ENCODE measurements at places on chromosomes 5 and 9. TPM values are rescaled to one million over a fixed set of nuclear protein-coding genes. Genes with fewer than 3 reads are reported as not detected.

- H3K4me3 ChIP-seq = no peak overlapping the region
- no peaks in the 10 kb centered on the region for H3K36me3 ChIP-seq
- no peaks in the 10 kb centered on the region for H3K27me3 ChIP-seq
- peaks cover 10% of the 10 kb centered on the region for H3K4me1 ChIP-seq
- no peak overlapping the region for H3K27ac ChIP-seq
Measured at GRCh38 chr9:96509848-96510247, 59.9 kb downstream of the HABP4 start.

DNA sequence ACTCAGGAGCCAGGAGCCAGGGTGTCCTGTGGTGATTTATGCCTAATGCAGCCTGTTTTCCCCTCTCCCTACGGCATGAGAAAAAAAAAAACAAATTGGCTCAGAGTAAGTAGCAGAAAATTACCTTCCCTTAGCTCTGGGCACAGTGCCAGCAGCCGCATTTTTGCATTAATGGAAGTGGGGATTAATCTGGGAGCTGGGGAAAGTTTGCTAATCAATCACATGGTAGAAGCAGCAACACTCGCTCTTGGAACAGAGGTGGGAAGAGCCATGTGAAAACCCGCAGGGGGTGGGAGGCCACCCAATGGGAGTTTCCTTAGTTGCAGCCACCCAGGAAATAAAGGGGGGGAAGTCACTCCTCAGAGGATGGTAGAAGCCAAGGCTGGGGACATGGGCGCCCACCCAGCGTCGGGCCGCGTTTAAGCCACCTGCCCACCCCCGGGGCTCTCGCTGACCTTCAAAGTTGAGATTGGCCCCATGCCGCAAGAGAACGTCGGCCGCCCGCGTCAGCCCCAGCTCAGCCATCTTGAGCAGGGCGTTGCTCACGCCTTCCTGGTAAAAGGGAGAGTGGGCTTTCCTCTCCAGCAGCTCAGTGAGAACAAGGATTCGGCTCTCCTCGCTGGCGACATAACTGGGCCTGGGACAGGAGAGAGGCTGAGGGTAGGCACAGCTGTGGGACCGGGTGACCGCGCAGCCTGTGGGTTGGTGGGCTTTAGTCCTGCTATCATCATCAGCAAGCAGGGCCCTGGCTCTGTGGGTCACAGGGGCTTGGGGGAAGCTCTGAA is 1.7 kb downstream of the ASB6 start:
- no peak overlapping the region for H3K4me3 ChIP-seq
- no peaks in the 10 kb centered on the region for H3K27me3 ChIP-seq
- DNase-seq = no peak
- no peak overlapping the region for H3K27ac ChIP-seq
- H3K4me1 ChIP-seq = no peaks in the 10 kb centered on the region

GRCh38 chr9:109475526-109475925 is 22.6 kb downstream of the PTPN3 start:
- DNase-seq = no peak
- H3K4me1 ChIP-seq = peaks cover 5% of the 10 kb centered on the region
- no peak overlapping the region for H3K4me3 ChIP-seq
- H3K27me3 ChIP-seq = no peaks in the 10 kb centered on the region
- peak overlapping the region; percentile 31 for H3K27ac ChIP-seq

GRCh38 chr9:27743490-27743889 is 170.2 kb upstream of the C9orf72 start:
- no peak overlapping the region for H3K27ac ChIP-seq
- H3K36me3 ChIP-seq = no peaks in the 10 kb centered on the region

- no peak for DNase-seq
- H3K27ac ChIP-seq = no peak overlapping the region
- H3K4me3 ChIP-seq = no peak overlapping the region
- no peaks in the 10 kb centered on the region for H3K4me1 ChIP-seq
Measured at GRCh38 chr5:1448511-1449011, 3.3 kb upstream of the SLC6A3 start.

FAM151B gene
- 4.4 TPM for total RNA-seq

DNA sequence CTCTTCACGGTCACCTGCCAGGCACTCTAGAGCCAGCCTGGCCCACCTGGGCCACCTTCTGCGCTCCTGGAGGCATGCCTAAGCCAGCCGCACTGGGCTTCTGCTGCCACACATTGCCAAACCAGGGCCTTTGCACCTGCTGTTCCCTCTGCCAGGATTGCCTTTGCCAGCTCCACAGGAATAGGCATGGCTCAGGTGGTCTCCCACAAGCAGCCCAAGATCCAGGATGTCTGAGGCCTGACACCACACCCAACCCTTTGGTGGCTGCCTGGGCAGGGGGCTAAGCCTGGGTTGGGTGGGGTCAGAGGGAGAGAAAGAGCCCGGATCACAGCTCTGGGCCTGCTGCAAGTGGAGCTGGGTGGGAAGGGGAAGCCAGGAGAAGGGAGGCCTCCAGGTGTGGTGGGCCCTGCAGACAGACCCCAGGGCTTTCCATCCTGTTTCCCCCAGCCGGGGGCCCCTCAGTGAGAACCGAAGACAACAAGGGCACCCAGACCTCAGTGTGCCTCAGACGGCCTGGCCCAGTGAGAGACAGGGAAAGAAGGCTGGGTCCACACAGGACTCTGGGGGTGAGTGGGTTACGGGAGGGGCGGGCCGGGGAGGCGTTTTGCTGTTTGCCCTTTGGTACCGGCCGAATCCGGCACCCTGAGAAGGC is 672 bp upstream of the SUSD3 start:
- H3K4me1 ChIP-seq = no peaks in the 10 kb centered on the region
- H3K27ac ChIP-seq = peak overlapping the region; percentile 46
- H3K36me3 ChIP-seq = no peaks in the 10 kb centered on the region
- no peak for DNase-seq
- H3K4me3 ChIP-seq = no peak overlapping the region

- no peaks in the 10 kb centered on the region for H3K27me3 ChIP-seq
- no peaks in the 10 kb centered on the region for H3K36me3 ChIP-seq
- H3K27ac ChIP-seq = peak overlapping the region; percentile 45
- no peak overlapping the region for H3K4me3 ChIP-seq
Measured at GRCh38 chr5:57434227-57434640, 48.4 kb downstream of the ACTBL2 start.

PCDHGB4 gene
- 10.1 TPM for total RNA-seq

GRCh38 chr5:103522586-103522985 is 40.0 kb downstream of the NUDT12 start:
- no peaks in the 10 kb centered on the region for H3K27me3 ChIP-seq
- DNase-seq = no peak
- no peak overlapping the region for H3K4me3 ChIP-seq
- no peaks in the 10 kb centered on the region for H3K36me3 ChIP-seq

TEK gene
- total RNA-seq = 18.2 TPM

HAVCR1 gene
- 1.8 TPM for total RNA-seq

GRCh38 chr9:7844242-7844641 is 44.7 kb upstream of the DMAC1 start:
- no peak overlapping the region for H3K4me3 ChIP-seq
- no peak overlapping the region for H3K27ac ChIP-seq
- no peak for DNase-seq
- no peaks in the 10 kb centered on the region for H3K36me3 ChIP-seq
- H3K27me3 ChIP-seq = no peaks in the 10 kb centered on the region
- no peaks in the 10 kb centered on the region for H3K4me1 ChIP-seq

DNA sequence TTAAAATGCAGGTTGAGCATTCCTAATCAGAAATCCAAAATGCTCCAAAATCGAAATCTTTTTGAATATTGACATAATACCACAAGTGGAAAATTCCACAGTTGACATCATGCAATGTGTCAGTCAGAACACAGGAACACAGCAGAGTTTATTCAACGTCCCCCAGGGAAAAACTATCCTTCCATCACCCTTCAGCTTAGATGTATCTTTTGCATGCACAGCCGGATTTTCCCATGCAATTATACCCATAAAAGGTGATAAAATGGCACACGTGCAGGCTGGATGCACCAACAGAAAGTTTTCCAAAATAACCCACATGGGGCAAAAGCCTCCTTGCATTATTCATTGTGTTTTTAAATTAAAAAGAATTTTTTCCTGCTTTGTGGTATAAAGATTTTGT is 71.2 kb downstream of the RAB24 start:
- no peak overlapping the region for H3K27ac ChIP-seq
- no peak for DNase-seq
- no peaks in the 10 kb centered on the region for H3K36me3 ChIP-seq
- H3K4me1 ChIP-seq = peaks cover 2% of the 10 kb centered on the region
- no peak overlapping the region for H3K4me3 ChIP-seq

- H3K27ac ChIP-seq = peak overlapping the region; percentile 56
- H3K4me3 ChIP-seq = no peak overlapping the region
Measured at GRCh38 chr9:94619026-94619425, 20.3 kb downstream of the FBP1 start.

HMCN2 gene
- 7.8 TPM for total RNA-seq

EGFLAM gene
- 14.4 TPM for total RNA-seq

DNA sequence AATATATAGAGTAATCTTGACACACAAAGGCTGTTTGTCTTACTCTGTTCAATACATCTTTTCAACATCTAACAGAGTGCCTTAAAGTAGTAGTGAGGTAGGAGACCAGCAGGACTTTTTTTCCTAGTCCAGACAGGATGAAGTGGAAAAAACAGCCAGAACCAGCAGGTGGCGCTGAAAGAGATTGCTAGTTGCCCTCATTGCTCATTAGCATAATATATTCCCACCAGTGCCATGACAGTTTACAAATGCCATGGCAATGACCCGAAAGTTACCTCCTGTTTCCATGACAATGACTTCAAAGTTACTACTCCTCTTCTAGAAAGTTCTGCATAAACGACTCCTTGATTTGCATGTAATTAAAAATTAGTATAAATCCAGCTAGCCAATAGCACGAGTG is 387.4 kb downstream of the ACTL7B start:
- H3K36me3 ChIP-seq = no peaks in the 10 kb centered on the region
- H3K4me3 ChIP-seq = no peak overlapping the region
- no peaks in the 10 kb centered on the region for H3K27me3 ChIP-seq
- no peak for DNase-seq
- no peaks in the 10 kb centered on the region for H3K4me1 ChIP-seq
- H3K27ac ChIP-seq = no peak overlapping the region

DNA sequence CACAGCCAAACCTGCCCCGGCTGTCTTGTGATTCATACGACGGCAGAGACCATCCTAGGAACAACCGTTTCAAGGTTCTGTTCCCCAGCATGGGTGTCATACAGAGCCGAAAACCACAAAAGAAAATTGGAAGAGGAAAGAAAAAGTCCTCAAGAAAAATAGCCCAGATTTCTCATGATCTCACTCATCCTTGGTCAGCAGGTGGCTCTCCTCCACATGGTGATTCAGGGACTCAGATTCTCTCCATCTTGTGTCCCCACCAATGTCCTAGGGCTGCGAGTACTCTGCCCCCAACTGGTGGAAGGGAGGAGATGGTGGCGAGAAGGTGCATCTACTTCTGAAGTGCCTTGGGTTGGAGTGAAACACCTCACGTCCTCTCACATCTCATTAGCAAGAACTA is 25.6 kb downstream of the PDZD2 start:
- no peak overlapping the region for H3K4me3 ChIP-seq
- no peaks in the 10 kb centered on the region for H3K36me3 ChIP-seq
- H3K27me3 ChIP-seq = no peaks in the 10 kb centered on the region
- DNase-seq = no peak
- H3K4me1 ChIP-seq = no peaks in the 10 kb centered on the region
- no peak overlapping the region for H3K27ac ChIP-seq

DNA sequence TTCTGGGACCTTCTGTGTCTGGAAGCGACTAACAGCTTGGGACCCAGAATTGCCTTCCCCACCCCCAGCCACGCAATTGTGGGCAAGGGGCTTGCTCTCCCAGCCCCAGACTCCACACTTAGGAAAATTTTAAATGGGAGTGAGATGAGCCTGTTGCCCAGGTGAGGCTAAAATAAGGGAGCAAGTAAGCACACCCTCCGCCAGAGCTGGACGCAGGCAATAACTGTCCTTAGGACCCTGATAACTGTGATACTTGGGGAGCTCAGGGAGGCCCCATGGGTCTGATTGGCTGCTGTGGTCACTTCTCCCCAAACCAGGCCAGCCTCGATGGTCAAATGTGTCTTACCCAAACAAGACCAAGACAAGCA is 13.3 kb downstream of the ABO start:
- DNase-seq = no peak
- no peak overlapping the region for H3K4me3 ChIP-seq
- no peaks in the 10 kb centered on the region for H3K27me3 ChIP-seq
- H3K27ac ChIP-seq = no peak overlapping the region
- no peaks in the 10 kb centered on the region for H3K36me3 ChIP-seq

DNA sequence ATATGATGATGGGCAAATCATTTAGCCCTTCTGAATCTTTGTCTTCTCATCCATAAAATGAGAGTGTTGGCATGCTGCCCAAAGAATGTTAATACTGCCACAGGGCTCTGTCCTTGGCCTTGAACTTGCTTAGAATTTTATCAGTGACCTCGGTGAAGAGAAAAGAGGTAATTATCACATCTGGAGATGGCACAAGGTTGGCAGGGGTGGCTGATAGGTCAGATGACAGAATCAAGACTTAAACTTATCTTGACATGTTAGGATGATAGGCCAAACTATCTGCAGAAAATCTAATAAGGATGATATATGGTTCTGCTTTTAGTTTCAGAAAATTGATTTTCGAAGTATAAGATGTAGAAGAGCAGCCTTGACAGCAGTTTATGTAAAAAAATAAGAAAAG is 599.1 kb upstream of the CLINT1 start:
- H3K27me3 ChIP-seq = no peaks in the 10 kb centered on the region
- DNase-seq = no peak
- peaks cover 4% of the 10 kb centered on the region for H3K4me1 ChIP-seq
- H3K4me3 ChIP-seq = no peak overlapping the region

GRCh38 chr5:112552791-112553190 is 133.7 kb upstream of the EPB41L4A start:
- no peak overlapping the region for H3K27ac ChIP-seq
- no peaks in the 10 kb centered on the region for H3K36me3 ChIP-seq

DNA sequence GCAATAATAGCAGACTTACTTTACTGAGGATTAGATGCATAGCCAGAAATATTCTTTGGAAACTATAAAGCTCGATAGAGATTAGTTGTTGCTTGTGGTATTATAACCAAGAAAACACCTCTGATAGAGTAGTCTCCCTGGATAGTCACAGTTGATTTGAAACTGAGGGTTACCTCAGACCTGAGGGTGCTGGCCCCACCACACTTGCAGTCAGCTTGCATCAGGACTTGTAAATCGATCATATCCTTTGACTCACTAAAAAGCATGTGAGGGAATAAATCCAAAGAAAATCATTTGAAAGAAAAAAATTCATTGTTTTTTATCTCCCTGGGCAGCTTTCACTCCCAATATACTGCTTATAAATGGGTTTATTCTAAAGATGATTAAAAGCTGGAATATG is 39.4 kb downstream of the GALNT12 start:
- H3K36me3 ChIP-seq = no peaks in the 10 kb centered on the region
- no peak overlapping the region for H3K4me3 ChIP-seq
- no peak overlapping the region for H3K27ac ChIP-seq
- DNase-seq = no peak
- no peaks in the 10 kb centered on the region for H3K4me1 ChIP-seq

PCDHA12 gene
- 0.57 TPM for total RNA-seq

CSF1R gene
- total RNA-seq = 125 TPM

- H3K4me3 ChIP-seq = no peak overlapping the region
- no peaks in the 10 kb centered on the region for H3K27me3 ChIP-seq
- H3K27ac ChIP-seq = no peak overlapping the region
Measured at GRCh38 chr5:71977311-71977710, 130.0 kb upstream of the MAP1B start.

SPATA31C1 gene
- total RNA-seq = not detected

- H3K4me1 ChIP-seq = no peaks in the 10 kb centered on the region
- H3K27ac ChIP-seq = no peak overlapping the region
- no peak for DNase-seq
- no peaks in the 10 kb centered on the region for H3K36me3 ChIP-seq
Measured at GRCh38 chr5:107294211-107294550, 376.6 kb downstream of the EFNA5 start.

GRCh38 chr5:139880416-139881142 is 85.0 kb downstream of the PSD2 start:
- no peak overlapping the region for H3K4me3 ChIP-seq
- peaks cover 2% of the 10 kb centered on the region for H3K36me3 ChIP-seq
- no peak for DNase-seq
- no peaks in the 10 kb centered on the region for H3K4me1 ChIP-seq
